ENCODE measurements at places on chromosomes 12 and 14.

- DNase-seq: no peak
These were observed 74.9 kb downstream of the DIO2 start for GRCh38 chr14:80136358-80136757.

DNA sequence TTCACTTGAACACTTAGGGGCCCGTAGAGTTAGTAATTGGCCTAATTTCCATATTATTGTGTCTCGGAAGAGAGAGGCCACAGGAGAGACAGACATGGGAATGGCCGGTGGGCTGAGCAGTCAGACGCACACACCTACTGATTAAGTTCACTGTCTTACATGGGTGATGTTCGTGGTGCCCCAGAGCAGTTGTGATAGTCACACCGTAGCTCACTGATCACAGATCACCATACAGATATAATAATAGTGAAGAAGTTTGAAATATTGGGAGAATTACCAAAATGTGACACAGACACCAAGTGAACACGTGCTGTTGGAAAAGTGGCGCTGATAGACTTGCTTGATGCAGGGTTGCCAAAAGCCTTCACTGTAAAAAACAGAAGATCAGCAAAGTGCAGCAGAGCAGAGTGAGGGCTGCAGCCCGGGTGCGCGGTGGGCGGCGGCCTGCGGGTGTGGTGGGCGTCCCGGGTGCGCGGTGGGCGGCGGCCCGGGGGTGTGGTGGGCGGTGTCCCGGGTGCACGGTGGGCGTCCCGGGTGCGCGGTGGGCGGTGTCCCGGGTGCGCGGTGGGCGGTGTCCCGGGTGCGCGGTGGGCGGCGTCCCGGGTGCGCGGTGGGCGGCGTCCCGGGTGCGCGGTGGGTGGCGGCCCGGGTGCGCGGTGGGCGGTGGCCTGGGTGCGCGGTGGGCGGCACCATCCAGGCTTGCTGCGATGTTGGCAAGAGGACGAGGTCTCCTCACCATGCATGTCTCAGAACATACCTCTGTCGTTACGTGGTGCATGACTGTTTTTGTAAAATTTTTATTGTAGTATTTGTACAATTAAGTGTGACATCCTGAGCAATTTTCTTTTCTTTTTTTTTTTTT is 34.3 kb upstream of the TEX22 start:
- no peak for DNase-seq

- DNase-seq: peak; percentile 42
These were observed 1141.2 kb upstream of the TMEM132C start for GRCh38 chr12:127125607-127126259.

- peak; percentile 49 for DNase-seq
These were observed 75.3 kb upstream of the OR4E1 start for GRCh38 chr14:21748869-21749303.

- DNase-seq: no peak
These were observed 86.3 kb downstream of the KIF26A start for GRCh38 chr14:104224506-104225277.

- DNase-seq: no peak
These were observed 8.6 kb downstream of the ARHGAP9 start for GRCh38 chr12:57470970-57471656.

DNA sequence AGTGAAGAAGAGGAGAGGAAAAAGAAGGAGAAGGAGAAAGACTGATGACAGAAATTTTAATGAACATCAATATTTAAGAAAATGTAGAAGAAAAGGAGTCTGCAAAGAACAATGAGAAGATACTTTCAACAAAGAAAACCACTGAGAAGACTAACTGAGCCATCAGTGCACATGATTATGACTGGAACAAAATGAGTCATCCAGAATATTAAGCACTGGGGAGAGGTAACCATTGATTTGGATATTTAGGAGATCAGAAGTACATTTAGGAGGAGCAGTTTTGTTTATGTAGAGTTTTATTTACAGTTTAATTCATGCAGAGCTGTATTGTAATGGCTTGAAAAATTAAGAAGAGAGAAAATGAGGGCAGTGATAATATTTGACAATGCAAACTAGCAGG is 159.1 kb downstream of the C12orf50 start:
- no peak for DNase-seq

DNA sequence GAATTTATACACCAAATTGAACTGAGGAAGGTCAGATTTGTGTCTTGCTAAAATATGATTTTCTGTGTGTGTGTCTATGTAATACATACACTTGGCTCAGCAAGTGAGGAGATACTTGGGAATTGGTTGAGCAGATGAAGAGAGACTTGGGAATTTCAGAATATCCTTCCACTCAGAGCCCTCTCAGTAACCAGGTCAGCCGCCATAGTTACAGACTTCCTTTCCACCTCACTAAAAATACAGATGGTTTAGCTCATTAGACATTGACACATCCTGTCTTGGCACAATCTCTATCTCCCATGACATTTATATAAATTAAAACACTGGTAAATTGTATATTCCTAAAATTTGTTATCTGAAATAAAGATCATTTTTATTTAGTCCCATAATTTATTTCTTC is 15.9 kb downstream of the PIK3C2G start:
- no peak for DNase-seq

GRCh38 chr12:48786591-48787544 is 2.0 kb downstream of the ADCY6 start:
- no peak for DNase-seq

DNA sequence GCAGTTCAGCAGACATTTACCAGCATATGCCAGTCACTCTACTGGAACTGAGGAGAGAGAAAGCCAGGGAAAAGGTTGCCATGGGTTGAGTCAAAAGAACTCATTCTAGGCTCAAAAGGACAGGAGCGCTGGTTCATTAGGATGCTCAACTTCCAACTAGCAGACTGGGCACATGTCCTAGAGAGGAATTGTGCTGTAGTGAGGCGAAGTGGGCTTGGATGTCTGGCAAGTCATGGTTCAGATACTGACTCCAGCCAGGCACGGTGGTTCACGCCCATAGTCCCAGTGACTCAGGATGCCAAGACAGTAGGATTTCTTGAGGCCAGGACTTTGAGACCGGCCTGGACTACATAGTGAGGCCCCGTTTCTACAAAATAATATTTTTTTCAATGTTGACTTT is 281.5 kb downstream of the CACNA1C start:
- DNase-seq: no peak

- no peak for DNase-seq
These were observed 2.1 kb downstream of the KIF21A start for GRCh38 chr12:39440781-39441180.

DNA sequence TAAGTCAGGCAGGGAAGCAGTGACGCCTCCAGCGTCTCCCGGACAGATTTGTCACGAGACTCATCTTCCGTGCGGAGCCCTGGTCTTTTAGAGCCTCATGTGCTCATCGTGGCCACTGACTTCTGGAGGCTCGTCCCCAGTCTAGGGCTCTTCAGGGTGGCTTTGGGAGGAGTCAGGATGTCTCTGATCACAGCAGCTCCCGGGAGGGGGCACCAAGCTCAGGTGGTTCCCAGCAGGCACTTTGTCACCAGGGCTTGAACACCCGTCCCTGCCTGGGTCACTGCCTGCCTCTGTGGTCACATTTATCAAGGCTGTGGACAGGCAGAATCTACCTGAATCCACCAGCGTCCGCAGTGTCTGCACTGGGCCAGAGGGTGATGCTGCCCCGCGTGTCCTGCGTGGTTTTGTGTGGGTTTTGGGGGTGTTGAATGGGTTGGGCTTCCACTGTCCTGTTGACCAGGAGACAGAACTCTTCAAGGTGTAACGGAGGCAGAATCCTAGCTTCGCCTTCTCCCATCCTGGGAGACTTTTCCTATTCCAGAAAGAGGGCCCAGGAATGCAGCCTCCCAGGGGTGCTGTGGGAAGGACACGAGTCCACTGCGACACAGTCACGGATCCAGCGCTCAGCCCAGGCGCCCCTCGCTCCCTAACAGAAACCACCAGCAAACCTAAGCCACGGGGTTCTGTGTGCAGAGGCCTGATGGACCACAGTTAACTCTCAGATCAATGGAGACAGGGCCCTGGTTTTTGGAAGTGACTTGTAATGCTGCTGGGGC is 132.3 kb downstream of the ADGRD1 start:
- no peak for DNase-seq

DNA sequence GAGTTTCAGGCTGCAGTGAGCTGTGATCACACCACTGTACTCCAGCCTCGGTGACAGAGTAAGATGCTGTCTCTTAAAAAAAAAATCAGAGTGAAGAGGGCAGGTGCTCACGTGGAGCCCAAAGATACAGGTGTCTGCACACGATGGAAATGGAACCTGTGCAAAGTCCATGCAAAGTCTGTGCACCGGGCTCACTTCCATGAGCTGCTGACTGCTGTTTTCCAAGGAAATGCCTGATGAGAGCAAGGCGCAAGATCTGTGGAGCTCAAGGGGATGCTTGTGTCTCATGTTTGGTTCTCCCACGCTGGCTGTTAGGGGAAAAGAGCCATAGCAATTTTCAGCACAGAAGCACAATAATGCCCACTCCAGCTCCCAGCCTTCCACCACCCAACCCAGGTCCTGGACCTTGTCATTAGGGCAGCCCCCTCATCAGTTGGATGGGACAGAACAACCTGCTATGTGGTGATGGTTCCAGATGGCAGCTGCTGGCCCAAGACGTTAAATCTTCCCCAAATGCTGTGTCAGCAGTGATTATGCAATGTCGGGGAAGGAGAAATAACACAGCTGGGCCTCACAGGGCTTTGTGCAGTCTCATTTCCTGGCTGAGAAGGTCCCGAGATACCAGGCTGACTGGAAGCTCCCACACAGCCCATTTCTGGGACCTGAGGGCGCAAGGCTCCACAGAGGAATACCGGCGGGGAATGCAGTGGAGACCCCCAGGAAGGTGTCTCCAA is 27.9 kb upstream of the DICER1 start:
- DNase-seq: no peak

GRCh38 chr12:56188778-56189098 is 545 bp downstream of the SMARCC2 start:
- no peak for DNase-seq

GRCh38 chr12:27064397-27065342 is 17.7 kb downstream of the C12orf71 start:
- no peak for DNase-seq

DNA sequence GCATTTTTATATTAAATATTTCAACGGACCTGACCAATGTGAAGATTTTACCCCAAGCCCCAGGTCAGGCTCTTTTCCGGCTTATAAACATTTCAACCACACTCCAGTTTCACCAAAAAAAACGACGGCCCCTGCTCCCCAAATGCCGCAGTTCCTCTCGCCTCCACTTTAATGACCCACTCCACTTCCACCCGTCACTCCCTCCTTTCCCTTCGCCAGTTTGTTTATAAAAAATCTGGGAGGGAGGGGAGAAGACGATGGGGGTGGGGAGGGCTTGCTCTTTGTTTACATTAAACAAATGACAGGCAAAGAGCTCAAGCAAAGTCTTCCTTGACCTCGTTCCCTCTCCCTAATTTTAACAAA is 5.4 kb downstream of the SIX6 start:
- no peak for DNase-seq

Measured in NCI-H460 (cell line).